ENCODE measurements at places on chromosomes 1 and 21.

GRCh38 chr1:223820971-223821370 lies 24.8 kb downstream of the TP53BP2 start:
- no peak for DNase-seq

GRCh38 chr1:234866007-234866866 lies 256.3 kb upstream of the IRF2BP2 start:
- DNase-seq: peak; percentile 45

DNA sequence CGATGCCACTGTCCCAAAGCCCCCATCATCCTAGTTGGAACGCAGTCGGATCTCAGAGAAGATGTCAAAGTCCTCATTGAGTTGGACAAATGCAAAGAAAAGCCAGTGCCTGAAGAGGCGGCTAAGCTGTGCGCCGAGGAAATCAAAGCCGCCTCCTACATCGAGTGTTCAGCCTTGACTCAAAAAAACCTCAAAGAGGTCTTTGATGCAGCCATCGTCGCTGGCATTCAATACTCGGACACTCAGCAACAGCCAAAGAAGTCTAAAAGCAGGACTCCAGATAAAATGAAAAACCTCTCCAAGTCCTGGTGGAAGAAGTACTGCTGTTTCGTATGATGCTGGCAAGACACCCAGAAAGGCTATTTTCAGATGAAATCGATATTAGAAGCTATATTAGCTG lies 8.1 kb downstream of the RHOU start:
- no peak for DNase-seq

- no peak for DNase-seq
These were observed 136.5 kb downstream of the RERE start for GRCh38 chr1:8680664-8681650.

GRCh38 chr1:198465201-198466144 lies 75.0 kb downstream of the ATP6V1G3 start:
- peak; percentile 67 for DNase-seq

- DNase-seq: no peak
These were observed 34.9 kb downstream of the SEC16B start for GRCh38 chr1:177934927-177935326.

GRCh38 chr1:18743233-18743632 lies 112.6 kb downstream of the PAX7 start:
- DNase-seq: no peak

DNA sequence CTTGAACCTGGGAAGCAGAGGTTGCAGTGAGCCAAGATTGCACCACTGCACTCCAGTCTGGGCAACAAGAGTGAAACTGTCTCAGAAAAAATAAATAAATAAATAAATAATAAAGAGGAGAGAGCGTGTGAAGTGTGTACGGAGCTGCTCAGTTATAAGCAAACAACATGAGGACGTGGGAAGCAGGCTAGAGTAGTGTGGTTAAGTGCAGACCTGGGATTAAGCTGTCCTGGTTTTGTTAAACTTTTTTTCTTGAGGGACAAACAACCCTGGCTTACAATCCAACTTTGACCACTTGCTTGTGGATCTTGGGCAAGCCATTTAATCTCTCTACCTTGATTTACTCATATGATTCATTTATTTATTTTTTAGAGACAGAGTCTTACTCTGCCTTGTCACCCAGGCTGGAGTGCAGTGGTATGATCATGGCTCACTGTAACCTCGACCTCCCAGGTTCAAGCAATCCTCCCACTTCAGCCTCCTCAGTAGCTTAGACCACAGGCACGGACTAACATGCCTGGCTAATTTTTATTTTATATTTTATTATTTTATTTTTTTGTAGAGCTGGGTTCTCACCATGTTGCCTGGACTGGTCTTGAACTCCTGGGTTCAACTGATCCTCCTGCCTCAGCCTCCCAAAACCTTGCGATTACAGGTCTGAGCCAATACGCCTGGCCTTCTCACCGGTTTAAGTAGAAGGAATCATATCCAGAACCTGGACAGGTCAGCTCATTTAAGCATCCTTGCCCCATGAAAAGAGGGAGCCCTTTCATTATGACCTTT lies 52.7 kb downstream of the RPS6KA1 start:
- no peak for DNase-seq

DNA sequence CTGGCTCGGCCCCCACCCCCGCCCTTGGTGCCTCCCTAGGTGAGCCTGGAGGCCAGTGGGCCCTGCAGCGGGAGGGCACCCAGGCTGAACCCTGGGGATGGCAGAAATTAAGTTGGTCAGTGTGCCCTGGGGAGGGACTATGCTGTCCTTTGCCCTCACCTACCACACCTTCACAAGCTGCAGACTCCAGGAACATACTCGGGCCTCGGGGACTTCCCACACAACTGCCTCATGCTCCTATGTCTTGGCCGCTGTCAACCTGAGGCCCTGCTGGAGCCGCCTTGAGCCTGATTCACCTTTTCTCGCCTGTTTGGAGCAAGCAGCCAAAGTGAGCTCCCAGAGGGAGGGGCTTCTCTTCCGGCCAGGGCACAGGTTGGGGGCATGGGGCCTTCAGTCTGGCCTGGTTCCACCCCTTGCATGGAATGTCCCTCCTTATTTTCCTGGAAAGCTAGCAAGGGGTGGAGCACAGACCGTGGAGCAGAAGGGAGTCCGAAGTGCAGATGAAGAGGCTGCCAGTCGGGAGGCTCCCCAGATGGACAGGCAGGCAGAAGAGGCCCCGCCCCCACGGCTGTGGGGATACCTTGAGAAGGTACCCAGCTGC lies 24.7 kb downstream of the KNCN start:
- DNase-seq: no peak

DNA sequence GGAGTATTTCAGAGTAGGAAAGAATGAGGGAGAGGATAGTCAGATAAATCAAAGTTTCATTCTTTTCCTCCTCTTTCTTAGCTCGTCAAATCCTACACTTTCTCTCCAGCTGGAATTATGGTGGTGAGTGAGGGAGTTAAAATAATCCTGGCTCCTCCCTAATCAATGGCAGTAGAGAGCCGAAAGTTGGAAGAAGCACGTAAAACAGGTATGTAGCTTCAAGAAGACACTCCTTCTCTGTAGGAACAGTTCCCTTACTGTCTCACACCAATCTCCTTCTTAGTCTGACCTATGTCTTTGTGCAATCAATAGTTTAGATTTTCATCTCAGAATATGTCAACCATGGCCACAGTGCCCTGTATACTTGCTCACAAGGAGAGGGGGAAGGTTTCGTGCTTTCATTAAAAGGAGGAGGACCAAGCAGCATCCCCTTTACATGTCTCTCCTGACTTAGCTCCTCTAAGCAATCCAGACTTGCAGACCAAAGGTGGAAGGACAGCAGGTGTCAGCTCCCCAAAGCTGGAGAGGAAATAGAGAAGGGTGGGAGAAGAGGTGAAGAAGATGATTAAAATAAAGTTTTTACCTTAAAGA lies 878 bp downstream of the MINDY1 start:
- no peak for DNase-seq

DNA sequence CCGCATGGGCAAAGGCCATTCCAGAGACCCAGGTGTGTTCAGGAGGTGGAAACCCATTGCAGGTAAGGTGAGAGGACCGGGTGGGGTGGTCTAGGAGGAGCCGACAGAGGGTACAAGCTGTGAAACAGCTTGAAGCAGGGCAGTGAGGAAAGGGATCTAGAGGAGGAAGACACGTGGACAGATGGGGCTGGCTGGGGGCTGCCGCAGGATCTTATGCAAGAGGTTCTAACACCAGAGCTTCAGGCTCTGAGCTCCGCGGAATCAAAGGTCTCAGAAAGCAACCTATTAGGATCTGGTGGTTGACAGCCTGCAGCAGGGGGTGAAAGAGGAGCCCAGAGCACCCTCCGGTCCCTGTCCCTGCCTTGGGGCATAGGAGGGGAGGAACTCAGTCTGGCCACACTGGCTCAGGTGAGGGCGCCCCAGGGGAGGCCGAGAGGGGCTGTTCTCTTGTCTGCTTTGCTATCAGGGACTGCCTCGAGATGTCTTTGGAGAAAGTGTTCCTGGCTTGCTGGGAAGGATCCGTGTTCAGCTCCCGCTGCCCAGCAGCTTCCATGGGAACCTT lies 1.9 kb downstream of the TFF1 start:
- no peak for DNase-seq

GRCh38 chr1:160675641-160676410 lies 29.0 kb upstream of the SLAMF1 start:
- DNase-seq: peak; percentile 7

GRCh38 chr1:158353303-158354075 lies at the start of gene CD1E:
Gene CD1E, plus strand, starts transcription at chr1:158353894. Its CDS starts 95 bp downstream, at chr1:158353989.
- DNase-seq: no peak

DNA sequence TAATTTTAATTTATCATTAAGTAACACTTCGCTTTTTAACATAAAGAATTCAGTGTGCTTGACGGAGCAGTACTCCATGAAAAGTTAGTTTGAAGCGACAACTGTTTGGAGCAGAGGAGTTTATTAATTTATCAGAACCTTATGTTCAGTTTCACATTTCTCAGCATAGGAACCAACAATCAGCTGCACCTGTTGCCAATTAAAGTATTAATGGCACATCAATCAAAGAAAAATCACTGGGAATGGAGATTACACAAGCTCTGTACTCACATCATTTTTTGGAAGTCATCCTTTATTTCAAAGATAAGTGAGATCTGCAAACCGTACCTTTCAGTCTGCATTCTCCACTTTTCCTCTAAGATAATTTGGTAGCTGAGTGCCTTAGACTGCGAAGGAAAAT lies 344.6 kb downstream of the LMO4 start:
- no peak for DNase-seq
